ENCODE measurements at places on chromosomes 2 and 18.

DNA sequence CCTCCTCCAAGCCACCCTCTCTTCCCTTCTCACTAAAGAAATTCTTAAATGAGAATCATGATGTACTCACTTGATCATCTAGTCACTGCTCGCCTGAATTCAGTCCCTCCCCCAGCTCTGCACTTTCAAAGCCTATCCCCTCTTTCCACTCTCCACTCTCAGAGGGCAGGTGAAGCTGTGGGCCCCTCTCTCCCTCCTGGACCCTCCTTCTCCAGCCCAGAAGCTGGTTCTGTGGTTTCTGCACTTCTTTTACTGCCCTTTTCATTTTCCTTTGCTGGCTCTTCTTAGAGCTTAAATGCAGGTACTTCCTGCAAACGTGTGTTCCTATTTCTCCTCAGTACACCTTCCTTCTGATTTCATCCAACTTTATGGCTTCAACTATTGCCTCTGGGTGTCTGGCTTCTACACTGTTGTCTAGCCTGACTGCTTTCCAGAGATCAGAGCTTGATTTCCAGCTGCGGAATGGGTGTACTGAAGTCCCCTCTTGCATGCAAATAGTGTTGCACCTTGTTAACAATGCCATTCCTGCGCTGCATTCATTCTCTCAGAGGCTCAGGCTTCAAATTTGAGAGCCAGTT, 15.3 kb upstream of the TXNDC2 start:
- no peak for DNase-seq

DNA sequence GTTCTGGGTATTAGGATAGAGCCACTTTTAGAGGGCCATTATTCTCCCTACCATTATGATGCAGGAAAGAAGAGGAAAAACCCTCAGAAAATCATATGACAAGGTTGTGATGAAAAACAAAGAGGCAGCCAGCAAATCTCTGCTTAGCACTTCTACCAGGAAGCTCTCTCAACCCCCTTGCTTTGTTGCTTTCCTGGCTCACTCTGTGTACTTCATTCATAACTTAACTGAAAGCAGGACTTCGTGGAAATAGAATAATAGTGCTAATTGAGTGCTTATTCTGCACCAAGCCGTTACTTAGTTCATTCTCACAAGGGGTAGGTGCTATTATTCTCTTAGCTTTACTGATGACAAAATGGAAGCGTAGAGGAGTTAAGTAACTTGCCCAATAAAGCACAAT, 354.1 kb downstream of the HRH4 start:
- DNase-seq, result no peak

- DNase-seq, result peak; percentile 48
These were observed 344.0 kb downstream of the PIK3C3 start for GRCh38 chr18:42298759-42299675.

GRCh38 chr2:146821836-146822316, 1023.0 kb upstream of the ACVR2A start:
- no peak for DNase-seq

- no peak for DNase-seq
These were observed 315.9 kb upstream of the ZEB2 start for GRCh38 chr2:144835634-144836350.

Measured in CD8-positive, alpha-beta memory T cell (primary cell).